ENCODE measurements at places on chromosomes 5 and 9. TPM values are rescaled to one million over a fixed set of nuclear protein-coding genes. Genes with fewer than 3 reads are reported as not detected.

DNA sequence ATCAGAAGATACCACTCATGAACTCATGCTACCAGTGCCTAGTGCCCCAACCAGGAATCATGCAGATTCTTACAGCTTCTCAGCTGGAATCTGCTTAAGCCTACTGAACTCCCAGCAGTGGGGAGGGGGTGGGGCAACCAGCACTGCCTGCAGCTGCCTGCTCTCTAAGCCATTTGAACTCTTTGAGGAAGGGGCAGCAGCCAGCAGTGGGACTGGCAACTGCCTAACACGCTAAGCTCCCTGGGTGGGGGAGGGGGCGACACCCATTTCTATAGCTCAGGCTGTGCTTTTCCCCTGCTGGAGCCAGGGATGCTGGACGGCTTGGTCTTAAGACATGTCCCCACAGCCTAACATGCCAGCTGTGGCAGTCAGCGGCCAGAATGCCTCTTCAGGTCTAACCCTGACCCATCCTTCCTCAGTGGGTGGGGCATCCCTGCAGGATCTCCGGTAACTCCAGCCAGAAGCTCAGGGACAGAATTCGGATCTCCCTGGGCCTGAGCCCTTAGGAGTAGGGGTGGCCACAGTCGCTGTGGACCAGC is 889.7 kb downstream of the CDH9 start:
- DNase-seq = no peak

DNA sequence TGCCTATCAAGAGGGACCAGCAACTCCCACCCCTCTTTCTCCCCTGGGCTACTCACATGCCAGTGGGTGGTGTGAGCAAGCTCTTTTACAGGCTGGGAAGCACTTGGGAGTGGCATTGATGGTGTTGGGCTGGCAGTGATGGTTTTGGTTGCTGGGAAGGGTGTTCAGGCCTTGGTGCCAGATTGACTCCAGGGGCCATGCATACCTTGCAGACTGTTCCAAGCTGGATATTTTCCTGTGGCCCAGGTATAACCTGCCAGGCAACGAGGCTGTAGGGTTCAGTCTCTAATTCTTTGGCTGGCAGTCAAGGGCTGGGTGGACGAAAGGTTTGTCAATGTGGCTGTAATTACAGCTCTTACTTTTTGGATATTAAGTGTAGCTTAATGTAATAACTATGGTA is 177.3 kb downstream of the MACROH2A1 start:
- DNase-seq = no peak

GRCh38 chr5:28850320-28850921 is 1812.0 kb upstream of the CDH9 start:
- no peak for DNase-seq

DNA sequence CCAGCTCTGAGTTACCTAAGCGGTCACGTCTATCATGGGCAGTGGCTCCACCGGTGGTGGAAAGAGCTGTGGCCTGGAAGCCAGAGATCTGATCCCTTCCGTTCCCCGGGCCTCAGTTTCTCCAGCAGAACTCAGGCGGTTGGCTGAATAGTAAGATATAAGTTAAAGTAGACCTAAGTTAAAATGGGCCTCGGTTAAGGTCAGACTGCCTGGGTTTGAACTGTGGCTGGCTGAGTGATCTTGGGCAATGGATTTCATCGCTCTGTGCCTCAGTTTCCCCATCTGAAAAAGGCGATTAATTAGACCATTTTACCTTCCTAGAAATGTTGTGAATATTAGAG is 997 bp downstream of the COL15A1 start:
- no peak for DNase-seq

DNA sequence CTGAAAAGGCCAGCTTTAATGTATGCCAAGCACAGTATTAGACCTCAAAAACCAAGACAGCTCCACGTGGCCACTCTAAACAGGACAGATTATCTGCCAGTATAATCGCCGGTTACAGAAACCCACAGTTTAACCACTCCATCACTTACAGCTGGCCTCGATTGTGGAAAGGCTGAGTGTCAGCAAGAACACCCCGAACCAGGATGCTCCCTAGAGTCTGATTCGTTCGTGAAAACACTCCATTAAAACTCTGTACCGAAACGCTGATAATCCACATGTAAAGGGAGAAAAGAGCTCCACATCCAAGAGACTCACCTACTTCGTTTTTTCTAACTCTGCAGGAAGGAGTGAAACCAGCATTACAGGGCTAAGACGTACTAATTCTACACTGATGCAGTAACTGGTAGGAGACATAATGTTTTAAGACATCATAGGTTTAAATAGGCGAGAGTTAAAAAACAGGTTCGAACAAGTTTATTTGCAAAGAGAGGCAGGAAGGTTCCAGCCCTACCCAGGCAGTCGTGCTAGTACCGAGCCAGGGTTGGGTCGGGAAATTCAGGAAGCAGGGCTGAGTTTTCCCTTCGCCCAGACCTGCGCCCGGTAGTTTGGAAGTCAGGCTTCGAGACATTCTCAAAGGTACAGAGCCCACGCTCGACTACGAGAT is 949 bp downstream of the SERINC5 start:
- DNase-seq = no peak

DNA sequence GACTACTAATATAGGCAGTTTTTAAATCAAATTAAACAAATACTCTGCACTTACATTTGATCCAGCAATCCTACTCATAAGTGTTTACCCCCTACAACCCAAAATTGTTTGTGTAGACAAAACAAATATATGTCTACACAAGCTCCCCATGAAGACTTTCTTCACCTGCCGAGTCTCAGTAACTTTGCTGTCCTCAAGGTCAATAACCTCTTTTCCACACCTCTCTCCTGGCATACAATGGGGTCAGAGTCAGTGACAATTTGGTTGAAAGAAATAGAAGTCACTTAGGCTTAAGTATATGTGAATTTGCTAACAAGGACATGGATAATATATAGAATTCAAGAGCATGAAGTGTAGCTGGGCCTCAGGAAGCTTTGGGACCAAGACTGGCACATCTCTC is 29.1 kb downstream of the APBA1 start:
- DNase-seq = no peak

GRCh38 chr5:115875447-115875846 is 33.7 kb downstream of the AP3S1 start:
- no peak for DNase-seq

DNA sequence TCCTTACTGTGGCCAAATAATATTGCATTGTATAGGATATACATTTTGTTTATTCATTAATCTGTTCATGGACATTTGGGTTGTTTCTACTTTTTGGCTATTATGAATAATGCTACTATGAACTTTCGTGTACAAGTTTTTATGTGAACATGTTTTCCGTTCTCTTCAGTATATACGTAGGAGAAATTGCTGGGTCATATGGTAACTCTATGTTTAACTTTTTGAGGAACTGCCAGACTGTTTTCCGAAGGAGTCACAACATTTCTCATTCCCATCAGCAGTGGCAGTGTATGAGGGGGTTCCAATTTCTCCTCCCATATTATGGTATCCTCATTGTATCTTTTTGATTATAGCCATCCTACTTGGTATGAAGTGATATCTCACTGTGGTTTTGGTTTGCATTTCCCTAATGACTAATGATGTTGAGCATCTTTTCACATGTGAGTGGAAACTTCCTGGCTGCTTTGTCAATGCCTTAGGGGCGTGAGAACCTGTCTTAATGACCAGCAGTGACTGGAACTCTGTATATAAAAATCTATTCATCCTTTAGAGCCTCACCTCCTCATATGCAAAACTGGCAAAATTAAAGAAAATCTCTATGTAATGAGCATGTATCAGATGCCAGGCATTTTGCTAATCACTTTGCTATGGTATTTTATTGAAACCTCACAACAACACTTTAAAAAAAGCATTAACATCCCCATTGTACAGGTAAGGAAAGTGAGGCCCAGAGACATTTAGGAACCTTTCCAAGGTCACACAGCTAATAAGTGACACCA is 47.8 kb upstream of the TGFBR1 start:
- no peak for DNase-seq

DNA sequence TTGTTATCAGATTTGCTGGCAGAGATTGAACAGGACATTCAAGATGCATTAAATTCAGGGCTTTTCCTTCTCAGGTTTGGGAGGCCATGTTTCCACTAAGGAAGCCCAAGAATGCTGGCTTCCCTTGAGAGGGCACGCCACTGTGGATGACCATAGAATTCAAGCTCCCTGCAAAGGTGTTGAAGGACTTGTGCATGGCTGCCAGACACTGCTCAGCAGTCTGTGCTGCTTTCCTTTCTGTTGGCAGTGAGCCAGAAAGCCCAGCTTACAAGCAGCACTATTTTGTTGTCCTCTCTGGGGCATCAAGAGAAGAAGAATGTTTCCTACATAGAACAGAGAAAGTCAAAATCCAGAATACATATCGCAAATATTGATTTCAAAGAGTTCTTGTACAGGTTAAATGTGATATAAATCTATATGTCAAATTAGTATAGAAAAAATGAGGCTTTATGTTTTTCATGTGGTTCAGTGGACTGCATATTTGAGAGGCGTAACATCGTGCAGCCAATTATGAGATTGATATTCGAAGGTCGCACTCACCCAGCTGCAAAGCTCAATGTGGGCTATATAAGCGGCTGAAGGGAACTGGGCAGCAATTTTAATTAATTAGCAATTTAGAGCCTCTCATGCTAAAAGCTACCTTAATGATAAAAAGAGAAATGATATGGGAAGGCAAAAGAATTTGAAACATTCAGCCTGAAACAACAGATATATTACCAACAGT is 103.1 kb upstream of the ISL1 start:
- no peak for DNase-seq

DNA sequence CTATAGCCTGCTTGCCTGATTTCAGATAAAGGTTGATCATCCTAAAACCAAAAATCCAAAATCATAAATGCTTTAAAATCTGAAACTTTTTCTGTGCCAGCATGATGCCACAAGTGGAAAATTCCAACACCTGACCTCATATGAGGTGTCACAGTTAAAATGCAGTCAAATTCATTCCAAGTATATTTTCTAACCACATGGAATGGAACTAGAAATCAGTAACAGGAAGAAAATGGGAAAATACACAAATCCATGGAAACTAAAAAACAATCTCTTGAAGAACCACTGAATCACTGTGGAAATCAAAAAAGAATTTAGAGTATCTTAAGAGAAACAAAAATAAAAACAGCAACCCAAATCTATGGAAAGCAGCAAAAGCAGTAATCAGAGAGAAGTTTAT is 297.5 kb upstream of the COX7C start:
- no peak for DNase-seq

GRCh38 chr5:157903117-157903450 is 44.1 kb upstream of the CLINT1 start:
- DNase-seq = no peak

GRCh38 chr5:43141211-43141610 is 20.5 kb downstream of the ZNF131 start:
- DNase-seq = no peak

DNA sequence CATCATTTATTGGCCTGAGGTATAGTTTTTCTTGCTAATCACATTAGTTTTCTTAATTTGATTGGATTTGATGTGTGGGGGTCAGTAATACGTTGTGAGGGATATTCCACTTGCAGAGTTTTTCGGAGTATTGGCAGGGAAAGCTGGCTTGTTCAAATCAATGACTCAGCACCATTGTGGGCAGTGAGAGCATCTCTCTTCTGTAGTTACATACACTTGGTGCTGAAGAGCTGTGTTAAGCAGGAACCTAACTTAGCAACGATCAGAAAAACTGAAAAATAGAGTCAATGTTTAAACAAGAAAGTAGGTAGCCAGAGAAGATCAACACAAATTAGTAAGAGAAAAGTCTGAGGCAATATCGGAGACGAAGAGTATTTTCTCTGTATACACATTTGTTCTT is 344.6 kb upstream of the EDIL3 start:
- no peak for DNase-seq

DNA sequence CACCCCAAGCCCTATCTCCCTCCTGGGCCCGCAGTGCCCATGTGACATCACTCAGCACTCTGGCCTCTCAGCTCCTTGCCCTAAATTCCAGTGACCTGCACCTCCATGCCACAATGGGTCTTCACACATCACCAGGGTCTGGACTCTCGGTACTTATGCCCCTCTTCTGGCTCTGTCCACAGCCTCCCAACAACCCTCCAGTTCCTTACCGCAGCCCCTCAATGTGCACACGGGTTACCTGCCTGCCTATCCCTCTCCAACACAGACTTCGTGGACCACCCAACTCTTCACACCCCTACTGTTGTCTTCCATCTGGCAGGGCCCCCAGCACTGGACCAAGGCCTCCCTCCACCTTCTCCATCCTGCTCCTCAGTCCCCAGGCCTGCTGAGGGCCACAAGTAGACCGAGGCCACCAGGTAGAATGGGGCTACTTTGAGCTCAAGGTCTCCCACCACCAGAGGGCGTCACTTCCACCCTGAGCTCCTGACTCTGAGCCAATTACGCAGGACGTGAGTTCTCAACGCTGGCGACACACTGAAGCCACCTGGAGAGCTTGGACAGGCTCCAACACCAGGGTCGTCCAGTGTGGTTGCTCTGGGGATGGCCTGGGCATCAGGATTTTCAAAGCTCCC is 172.1 kb downstream of the GABBR2 start:
- DNase-seq = no peak

- no peak for DNase-seq
Observed at GRCh38 chr9:129628709-129629108, 2.7 kb downstream of the NTMT1 start.

- no peak for DNase-seq
Observed at GRCh38 chr9:93224591-93224990, 40.7 kb downstream of the WNK2 start.

DNA sequence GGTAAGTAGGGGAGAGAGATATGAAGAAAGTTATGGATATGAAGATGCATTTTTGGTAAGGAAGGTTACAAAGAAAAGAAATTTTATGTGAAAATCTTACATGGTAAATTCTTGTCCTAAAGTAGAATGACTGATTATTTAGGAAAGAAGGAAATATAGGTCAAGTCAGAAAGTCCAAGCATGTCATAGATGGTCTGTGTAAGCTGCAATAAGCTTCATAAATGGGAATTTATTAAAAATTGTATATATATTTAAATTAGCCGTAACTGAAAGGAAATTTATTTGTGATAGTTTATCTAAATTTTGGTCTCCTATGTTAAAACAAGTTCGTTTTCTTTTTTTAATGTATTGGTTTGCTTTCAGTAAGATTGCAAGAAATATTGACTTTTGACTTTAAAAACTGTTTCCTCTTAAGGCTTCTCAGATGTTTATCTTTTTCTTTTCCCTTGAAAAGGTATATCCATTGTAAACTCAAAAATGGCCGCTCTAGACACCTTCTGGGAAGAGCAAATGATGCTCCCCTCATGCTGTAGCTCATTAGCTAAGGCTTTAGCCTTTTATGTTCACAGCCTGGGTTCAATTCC is 46.8 kb upstream of the HAPLN1 start:
- DNase-seq = no peak

The IL9 gene
- total RNA-seq = not detected

The GAPVD1 gene
- 91.4 TPM for total RNA-seq

The CNTFR gene
- 9.6 TPM for total RNA-seq

The CCL19 gene
- total RNA-seq = not detected

The OR2V1 gene
- not detected for total RNA-seq

The PCDHGA11 gene
- total RNA-seq = 15.0 TPM

The GALNT12 gene
- total RNA-seq = 6.3 TPM

The BARHL1 gene
- 2.0 TPM for total RNA-seq

The PSD2 gene
- total RNA-seq = 17.5 TPM

The DBH gene
- total RNA-seq = not detected

The PCDHA4 gene
- 3.2 TPM for total RNA-seq

Data from spinal cord (tissue), 10 donors.